ENCODE measurements at places on chromosomes 16 and 17. TPM values are rescaled to one million over a fixed set of nuclear protein-coding genes. Genes with fewer than 3 reads are reported as not detected.
A peak's percentile ranks its signal among the peaks of the same experiment; 100 is the strongest.

DNA sequence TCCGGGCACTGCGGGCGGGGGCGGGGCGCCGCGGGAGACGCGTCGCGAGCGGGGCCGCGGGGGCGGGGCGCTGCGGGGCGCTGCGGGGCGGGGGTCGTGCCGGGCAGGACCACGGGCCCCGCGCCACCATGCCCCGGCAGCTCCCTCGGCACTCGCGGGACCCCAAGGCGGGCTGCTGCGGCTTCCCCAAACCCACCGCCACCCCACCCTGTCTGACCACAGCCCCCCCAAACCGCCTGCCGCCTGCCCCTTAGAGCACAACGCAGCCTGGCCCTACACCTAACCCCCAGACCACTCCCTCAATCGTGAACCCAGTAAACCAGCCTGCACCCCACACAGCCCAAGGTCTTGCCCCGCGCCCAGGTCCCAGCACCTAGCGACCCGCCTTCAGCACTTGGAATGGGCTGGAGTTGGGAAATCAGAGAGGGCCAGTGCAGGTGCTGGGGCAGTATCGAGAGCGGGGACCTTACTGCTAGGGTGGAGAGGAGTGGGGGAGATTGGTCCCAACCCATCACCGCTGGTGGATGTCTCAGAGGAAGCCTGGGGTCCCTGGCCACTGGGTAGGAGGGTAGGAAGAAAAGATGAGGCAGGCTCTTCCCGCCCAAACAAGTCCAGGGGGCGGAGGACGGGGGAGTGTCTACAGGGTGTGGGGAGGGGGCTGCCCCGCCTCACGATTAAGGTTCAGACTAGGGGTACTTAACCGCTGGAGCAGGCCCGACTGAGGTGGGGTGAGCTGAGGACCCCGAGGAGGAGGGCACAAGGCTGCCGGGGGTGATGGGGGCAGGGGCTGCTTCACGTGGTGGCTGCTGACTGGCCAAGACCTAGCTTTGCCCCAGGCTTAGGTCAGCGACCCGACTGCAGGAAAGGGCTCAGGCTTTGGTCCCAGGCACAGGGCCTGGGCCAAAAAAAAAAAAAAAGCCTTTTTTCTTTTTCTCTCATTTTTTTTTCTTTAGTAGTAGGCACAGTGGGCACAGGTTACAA, 539 bp upstream of the VAMP2 start:
- no peak for DNase-seq

DNA sequence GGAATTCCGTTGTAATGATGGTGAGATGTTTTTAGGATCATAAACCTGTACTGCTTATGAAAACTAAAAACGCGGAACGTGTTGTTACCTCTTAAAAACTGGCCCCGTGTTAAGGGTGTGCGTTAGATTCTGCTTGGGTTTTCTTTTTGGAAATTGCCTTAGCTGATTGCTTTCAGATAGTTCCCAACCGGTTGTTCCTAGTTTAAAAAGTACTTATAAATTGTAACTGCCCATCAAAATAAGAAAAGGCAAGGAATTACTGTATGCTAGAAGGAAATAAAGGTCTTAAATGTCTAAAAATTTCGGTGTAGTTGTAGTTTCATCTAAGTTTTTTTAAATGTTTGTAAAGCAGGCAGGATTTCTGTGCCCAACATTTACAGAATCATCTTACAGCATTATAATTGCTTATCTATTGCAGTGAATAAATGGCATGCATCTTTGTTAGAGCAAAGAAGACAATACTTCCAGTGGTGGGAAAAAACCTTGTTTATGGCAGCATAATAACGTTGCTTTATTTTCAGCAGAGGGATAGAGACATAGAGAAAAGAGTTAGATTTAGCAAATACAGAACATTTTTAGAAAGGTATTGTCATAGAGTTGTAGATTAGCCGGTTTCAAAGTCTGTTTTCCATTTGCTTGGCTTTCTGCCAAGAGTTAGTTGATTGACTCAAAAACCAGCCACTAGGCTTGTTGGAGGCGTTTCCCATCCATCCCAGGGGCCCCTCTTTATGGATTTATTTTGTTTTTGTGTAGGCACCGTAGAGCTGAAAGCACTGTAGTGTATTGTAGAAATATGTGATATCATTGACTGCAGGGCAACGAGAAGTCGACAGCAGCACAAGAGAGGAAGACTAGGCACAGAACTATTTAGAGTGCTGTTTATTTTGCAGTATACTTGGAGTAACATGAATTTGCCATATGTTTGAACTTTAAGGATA, 1.7 kb downstream of the PPM1D start:
- peak; percentile 75 for DNase-seq

- DNase-seq: no peak
Observed at GRCh38 chr17:82013341-82013740, 9.3 kb downstream of the CENPX start.

DNA sequence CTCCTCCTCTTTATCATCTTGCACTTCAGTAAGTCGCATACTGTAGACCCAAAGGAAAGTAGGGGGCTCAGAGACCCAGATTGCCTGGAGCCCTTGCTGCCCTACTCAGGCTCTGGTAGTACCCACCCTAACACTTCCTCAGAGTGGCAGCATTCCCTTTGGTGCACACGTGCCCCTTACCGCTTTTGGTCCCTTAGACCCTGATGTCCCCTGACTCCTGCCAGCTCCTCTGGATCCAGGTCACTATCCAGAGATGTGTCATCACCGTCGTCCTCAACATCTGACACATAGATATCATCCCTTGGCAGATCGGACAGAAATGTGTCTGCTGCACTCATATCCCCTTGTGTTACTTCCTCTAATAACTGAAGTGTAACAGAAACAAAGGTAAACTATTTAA, 5.4 kb upstream of the PSMC5 start:
- no peak for DNase-seq

DNA sequence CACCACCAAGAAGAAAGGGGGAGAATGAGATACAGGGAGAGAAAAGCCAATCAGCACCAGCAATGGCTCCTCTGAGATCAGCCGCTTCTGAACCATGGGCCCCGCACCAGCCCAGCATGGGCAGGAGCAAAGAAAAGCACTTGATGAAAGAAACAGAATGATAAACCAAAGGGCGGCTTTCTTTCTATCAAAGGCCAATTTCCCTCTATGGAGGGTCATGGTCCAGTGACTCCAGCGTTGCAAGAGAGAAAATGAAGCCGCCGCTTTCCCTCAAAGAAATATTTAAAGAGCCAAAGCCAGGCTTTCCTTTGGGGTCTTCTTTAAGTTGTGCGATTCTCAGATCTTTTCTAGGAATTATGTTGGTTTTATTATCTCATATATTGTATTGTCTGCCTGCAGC, 84.8 kb upstream of the CACNG5 start:
- DNase-seq: no peak

DNA sequence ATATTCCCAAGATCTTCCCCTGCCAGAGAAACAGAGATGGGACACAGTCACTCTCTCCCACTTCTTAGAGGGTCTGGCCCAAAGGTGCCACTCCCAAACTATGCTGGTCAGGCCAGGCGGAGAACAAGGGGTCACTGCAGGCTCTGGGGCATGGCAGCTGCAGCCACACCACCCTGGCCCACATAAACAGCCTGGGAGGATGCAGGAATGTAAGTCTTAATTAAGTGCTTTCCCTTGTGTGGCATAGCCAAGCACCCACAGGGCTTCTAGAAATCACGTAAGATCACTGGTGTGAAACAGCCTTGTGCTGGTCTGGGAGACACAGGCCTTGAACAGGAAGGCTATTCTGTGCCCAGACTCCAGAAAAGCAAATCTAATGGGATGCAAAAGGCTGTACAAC, 31.5 kb downstream of the ABCC12 start:
- DNase-seq: no peak

C16orf74 gene
- 27.2 TPM for total RNA-seq

GRCh38 chr16:49912721-49913120, 56.8 kb upstream of the ZNF423 start:
- DNase-seq: no peak

TBC1D3H gene
- not detected for total RNA-seq

- no peak for DNase-seq
Observed at GRCh38 chr17:66397486-66397885, 95.1 kb downstream of the PRKCA start.

GRCh38 chr16:4695473-4696171, 2.3 kb downstream of the NUDT16L1 start:
- DNase-seq: no peak

PRRT2 gene
- not detected for total RNA-seq

- DNase-seq: no peak
Observed at GRCh38 chr17:67773246-67773645, 52.1 kb upstream of the BPTF start.

DNA sequence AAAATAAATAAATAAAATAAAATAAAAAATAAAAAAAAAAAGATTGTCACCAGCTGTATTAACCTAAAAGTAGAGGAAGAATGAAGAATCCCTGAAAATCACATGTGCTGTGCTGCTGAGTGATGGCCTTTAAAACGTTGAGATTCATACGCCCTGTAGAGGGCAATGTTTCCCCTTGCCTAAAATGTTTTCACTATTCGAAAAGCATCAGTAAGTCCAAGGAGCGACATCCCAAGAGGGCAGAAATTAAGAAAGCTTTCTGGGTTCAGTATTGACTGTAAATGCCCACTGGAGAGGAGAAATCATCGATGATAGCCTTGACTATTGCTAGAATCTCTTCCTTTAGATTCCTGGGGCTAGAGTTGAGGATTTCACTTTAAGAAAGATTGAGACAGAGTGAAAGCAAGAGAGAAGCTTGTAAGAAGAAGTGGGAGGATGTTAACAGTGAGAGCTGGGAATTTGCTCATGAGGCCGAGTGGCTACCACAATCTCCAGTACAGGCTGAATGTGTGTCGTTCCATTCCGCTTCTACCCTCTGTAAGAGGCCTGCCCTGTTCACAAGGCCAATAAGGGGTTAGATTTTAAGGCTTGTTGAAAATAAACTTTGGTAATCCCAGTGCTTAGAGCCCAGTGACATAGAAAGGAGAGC, 170.8 kb upstream of the FAM20A start:
- DNase-seq: peak; percentile 18

- no peak for DNase-seq
Observed at GRCh38 chr16:66493490-66494401, 56.2 kb downstream of the TK2 start.

DNA sequence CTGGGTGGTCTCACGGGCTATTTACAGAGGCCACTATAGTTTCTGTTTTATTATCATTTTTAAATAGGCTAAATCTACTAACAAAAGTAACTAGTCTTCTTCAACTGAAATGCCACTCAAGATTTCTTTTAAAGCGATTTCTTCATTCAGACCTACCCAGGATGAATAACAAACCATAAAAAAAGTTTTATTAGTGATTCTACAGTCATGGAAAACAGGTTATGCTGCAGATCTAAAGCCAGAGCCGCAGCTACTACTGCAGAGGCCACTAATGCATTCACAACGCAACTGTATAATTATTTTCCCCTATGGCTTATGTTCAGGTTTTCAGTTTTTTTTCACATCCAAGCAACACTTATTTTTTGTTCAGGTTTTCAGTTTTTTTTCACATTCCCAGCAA, 136.2 kb upstream of the AXIN2 start:
- DNase-seq: no peak

RUNDC3A gene
- not detected for total RNA-seq

USH1G gene
- not detected for total RNA-seq

ANKFY1 gene
- total RNA-seq: 30.2 TPM

NHLRC4 gene
- total RNA-seq: 4.0 TPM

- DNase-seq: peak; percentile 46
Observed at GRCh38 chr16:27847030-27847550, 216.4 kb downstream of the GSG1L start.

KRT12 gene
- not detected for total RNA-seq

KRTAP9-6 gene
- not detected for total RNA-seq

PYDC1 gene
- not detected for total RNA-seq

TBC1D3L gene
- 4.3 TPM for total RNA-seq

DNA sequence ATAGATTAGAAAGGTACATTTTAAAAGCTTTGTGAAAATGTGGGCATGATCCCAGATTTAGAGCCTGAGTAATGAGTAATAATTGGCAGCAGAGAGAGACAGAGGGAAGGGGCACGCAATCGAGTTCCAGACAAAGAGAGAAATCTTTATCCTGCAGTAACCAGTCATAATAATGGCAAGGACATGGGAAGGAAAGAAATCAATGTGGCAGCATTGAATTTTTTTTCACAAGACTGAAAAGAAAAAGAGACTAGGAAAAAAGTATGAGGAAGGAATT, 790.8 kb upstream of the SOX9 start:
- no peak for DNase-seq

DNA sequence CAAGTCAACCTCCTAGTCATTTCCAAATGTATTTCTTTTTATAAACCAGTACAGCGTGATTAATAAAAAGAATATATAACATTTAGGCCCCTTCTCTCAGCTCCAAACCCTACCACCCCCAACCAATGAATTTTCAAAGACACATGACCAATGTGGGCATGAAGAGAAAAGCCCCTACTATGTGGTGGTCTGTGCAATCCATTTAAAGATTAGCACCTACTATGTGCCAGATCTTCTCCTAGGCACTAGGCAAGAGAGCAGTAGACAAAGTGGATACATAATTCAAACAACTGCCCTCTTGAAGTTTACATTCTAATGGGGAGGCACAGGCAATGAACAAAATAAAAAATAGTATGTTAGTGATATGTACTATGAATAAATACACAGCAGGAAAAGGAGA, 19.4 kb downstream of the AXIN2 start:
- DNase-seq: no peak

GRCh38 chr17:63961355-63962212, 11.1 kb downstream of the SCN4A start:
- peak; percentile 90 for DNase-seq

DNA sequence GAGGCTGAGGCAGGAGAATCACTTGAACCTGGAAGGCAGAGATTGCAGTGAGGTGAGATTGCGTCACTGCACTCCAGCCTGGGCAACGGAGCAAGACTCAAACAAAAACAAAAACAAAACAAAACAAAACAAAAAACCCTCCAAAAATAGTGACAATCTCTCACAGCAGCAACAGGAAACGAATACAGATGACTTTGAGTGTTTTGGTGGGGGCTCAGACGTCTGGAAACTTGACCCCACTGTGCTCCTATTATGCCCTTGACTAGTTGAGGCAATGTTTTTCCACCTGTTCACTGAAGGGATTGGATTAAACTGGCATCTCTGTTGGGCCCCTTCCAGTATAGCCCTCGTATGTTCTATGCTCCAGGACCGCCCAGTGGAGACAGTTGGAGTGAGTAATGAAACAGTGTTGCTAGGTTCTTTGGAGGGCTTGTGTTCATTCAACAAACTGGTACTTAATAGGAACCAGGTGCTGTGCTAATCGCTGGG, 167.0 kb downstream of the UTP18 start:
- no peak for DNase-seq

GRCh38 chr16:11400076-11400475, 54.8 kb downstream of the RMI2 start:
- no peak for DNase-seq

- peak; percentile 79 for DNase-seq
Observed at GRCh38 chr17:81868674-81869220, 2.4 kb downstream of the ARHGDIA start.

SMURF2 gene
- 38.6 TPM for total RNA-seq

MYLK3 gene
- not detected for total RNA-seq

EPX gene
- not detected for total RNA-seq

GRCh38 chr17:45144199-45145034, 3.9 kb upstream of the HEXIM1 start:
- DNase-seq: no peak

GRCh38 chr17:43043307-43043706, 18.3 kb downstream of the RND2 start:
- no peak for DNase-seq

Data from Caki2 (cell line).